Stimulated activated CD8-positive, alpha-beta memory T cell treated with anti-CD3 and anti-CD28 coated beads, Interleukin-7, amount 100 ng/mL, for 48 hours (primary cell): ENCODE measurements at places on chromosomes 2 and 18.

GRCh38 chr2:208130712-208131110 lies 1.1 kb upstream of the CRYGC start:
- DNase-seq: no peak

- DNase-seq: no peak
Observed at GRCh38 chr2:216661639-216662375, 28.6 kb downstream of the IGFBP2 start.

- DNase-seq: no peak
Observed at GRCh38 chr2:121049950-121050585, 234.9 kb downstream of the TFCP2L1 start.

- no peak for DNase-seq
Observed at GRCh38 chr2:119645173-119645855, 33.7 kb upstream of the TMEM177 start.

- no peak for DNase-seq
Observed at GRCh38 chr2:205833864-205834263, 151.6 kb downstream of the NRP2 start.

GRCh38 chr18:12741351-12741750 lies 38.5 kb downstream of the PSMG2 start:
- DNase-seq: no peak

DNA sequence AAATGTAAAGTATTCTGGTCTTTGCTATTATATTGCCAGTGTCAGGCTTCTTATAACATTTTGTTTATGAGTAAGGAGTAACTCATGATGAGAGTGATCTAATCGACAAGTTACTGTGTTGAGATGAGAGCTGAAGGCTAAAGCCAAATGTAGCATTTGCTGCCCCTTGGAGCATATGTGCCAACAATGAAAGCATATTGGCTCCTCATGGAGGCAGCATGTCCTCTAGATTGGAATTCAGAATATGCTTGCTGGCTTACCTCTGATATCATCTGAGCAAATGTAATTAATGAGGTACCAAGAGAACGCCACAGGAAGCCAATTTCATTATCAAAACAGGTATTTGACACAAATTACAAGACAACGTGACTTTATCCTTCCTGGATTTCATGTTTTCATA lies 781.1 kb upstream of the FSHR start:
- no peak for DNase-seq

DNA sequence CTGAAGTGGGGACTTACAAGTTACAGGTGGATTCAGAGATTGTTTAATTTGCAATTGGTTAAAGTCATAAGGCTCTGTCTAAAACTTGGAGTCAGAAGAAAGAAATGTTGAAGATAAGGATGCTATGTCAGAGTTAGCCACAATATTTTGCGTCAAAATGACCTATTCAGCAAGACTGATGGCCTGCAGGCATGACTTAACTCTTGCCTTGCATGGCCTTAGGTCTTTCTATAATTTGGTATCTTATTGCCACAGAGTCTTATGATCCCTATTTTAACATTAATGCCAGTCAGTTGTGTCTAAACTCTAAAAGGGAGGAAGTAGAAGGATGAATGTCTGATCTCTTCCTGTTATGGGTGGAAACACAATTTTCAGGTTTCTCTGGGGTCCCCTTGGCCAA lies 5.2 kb upstream of the COMMD1 start:
- no peak for DNase-seq

- DNase-seq: no peak
Observed at GRCh38 chr2:240626531-240627300, 1.4 kb downstream of the GPR35 start.

GRCh38 chr2:196182439-196183171 lies 11.2 kb upstream of the STK17B start:
- DNase-seq: no peak

GRCh38 chr2:13110825-13111224 lies 394.1 kb downstream of the TRIB2 start:
- no peak for DNase-seq

DNA sequence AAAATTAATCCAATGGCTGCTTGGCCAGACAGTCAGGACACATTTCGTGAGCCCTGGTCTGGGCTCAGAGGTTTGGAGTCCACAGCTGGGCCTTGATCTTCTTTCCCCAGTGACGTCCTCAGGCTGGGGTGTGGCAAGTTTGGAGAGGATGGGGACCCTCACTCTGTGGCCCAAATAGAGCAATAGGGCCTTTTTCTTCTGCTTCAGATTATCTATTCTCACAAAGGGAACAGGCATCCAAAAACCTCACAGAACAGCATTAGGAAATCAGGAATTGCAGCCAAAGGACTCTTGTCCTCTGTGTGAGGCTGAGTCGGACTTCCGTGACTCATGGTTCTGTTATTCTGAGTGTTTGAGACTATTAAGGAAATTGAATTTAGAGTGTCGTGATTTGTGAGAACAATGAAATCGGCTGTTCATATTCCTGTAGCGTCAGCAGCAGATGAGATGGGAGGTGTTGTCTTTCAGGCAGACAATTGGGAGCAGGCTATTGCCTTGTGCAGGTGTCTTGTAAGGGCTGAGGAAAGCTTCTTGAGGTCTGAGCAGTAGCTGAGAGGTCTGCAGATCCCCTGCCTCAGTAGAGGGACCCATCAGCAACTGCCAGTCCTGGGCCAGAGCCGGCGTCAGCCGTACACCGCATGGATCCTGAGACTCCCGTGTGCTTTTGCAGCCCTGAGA lies 113.8 kb downstream of the SH3RF3 start:
- DNase-seq: no peak

DNA sequence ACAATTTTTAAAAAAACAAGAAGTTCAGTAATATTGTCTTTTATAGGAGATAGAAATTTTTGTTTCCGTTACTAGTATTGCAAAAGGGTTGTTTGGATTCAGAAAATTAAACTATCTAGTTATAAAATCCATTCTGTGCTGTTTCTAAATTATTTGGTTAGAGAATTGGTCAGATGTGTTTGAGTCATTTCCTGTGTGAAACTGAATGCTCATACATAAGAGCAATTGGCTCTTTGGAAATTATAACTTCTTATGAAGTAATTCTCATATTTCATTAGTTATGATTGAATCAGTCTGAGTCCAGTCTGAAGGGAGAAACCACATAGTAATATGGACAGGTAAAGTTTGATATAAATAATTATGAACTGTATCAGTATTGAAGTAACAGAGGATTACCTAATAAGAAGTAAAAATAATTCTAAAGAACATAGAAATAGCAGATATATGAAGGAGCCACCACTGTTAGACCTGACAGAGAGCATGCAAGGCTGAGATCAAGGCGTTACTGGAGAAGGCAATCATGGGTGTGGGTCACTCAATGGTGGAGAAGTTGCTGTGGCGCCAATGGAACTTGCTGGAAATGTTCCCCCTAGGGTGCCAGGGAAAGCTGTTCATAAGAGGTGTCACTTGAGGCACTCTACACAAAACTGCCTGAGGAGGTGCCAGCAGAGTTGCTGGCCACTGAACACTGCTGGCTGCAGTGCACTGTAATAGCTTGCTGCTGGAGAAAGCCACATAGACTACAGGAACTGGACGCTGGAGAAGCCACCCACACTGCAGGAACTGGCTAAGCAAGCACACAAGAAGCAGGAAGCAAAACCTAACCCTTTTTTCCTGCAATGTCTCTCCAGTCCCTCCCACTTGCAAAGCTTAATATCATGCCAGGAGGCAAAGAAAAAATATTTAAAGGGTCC lies 18.0 kb upstream of the FAP start:
- DNase-seq: no peak

DNA sequence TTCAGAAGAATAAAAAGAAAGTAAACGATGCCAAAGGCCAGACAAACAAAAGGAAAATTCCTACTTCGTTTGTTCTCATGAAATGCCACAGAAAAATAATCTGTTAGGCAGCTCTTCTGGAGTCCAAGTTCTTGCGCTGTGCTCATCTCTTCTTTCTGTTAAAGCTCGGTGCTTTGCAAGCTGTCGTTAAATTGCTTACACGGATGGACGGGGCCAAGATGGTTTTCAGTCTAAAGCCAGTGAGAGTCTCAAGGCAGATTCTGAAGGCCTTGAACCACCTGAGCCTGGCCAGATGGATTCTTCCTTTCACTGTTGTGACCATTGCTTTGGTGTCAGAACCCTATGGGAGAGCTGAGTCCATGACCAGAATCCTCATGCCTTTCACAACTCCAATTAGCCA lies 97.6 kb upstream of the RMDN2 start:
- DNase-seq: no peak

DNA sequence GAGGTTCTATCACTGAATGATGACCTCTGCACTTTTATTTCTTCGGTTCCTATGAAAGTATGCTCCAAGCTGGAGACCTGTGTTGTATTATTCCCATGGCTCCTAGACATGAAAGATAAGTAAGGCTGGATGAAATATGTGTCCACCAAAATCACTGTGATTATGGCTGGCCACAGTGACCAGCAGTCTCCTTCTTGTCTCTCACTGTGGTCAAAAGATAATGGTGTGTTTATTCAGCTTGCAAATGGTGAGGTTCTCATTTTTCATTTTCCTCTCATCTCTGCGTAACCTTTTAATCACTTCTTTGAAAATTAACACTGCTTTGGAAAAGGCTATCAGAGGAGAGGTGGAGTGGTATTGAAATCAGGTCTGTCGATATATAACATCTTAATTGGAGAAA lies 107.8 kb upstream of the DAPL1 start:
- DNase-seq: no peak

- no peak for DNase-seq
Observed at GRCh38 chr2:16728351-16729136, 62.9 kb upstream of the CYRIA start.

DNA sequence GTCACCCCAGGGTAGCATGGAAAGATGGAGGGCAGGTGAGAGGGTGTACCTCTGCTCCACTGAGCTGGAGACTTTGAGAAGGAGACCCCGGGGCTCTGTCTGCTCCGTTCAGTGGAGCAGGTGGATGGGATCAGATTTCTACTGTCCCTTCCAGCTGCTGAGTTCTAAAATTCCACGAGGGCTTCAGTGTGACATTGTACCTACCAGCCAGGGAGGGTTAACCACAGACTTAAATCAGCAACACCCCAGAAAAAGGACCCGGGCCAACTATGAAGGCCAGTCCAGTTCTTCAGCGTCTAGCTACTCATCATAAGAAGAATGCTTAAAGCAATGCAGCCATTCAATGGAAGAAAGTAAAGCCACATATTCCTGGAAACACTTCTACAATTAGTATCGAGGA lies 23.8 kb downstream of the STAT1 start:
- DNase-seq: no peak

DNA sequence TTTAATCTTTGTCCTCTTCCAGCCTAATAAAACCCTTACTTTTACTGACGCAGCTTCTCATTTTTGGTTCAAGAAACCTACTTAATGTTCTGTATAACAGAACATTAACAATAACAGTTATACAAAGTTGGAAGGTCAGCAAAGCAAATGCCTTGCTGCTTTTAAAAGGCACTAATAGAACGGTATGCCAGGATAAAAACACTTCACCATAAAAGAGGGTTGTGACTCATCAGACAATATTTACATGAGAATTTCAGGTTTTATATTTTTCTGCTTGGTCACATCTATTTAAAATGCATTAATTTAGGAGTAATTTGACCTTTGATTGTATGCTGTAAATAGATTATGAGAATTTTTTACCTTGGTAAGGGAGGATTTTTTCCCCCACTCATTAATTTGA lies 3.0 kb downstream of the KLHL41 start:
- no peak for DNase-seq

GRCh38 chr2:122322815-122323214 lies 567.4 kb downstream of the TSN start:
- DNase-seq: no peak

DNA sequence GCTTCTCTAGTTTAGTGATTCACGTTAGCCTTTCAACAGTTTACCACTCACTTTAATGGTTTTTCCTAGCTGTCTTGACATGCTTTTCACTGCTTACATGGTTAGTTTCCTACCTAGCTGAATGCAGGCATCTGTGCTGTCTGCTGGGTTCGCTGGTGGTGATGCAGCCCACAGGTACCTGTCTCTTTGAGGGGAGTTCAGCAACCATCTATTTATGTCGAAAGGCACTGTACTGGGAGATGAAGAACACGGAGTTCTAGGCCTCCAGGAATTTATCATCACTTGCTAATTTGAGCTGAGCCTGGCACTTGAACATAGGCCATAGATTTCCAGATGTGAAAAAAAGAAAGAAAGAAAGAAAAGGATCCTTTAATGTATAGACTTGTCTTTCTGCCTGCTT lies 148.5 kb downstream of the NEDD4L start:
- no peak for DNase-seq

DNA sequence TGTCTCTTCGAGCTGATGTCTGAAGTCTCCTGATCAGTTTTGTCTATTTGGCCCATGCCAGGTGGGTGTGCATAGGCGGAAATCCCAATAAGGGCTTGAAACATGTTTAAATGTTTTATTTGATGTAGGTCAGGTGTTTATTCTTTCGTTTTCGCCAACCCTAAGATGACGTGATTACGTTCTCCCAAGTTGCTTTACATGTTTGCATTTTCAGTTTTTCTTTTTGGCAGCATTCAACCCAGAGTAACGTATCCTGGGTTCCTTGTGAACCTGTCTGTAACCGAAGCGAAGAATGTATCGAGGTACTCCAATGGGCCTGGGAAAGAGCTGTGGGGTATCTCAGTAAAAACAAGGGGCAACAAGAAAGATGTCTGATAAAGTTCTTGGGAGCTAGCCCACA lies 3.1 kb downstream of the ALPK2 start:
- DNase-seq: no peak

DNA sequence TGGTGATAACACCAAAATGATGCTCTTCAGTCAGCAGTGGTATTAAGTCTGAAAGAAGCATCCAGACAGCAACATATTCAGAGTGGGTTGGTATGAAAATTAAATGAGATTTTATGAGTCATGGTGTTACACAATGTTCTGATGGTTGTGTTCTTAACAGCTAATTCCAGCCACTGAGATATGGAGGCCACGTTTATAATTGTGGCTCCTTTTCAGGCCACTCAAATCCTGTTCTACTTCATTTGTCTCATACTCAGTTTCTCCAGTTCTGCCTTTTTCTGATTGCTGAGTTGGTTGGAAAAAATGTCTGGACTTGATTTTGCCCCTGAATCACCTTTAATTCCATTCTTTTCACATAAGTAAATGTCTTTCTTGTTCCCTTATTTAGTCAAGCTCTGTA lies 162.7 kb upstream of the COL3A1 start:
- no peak for DNase-seq

GRCh38 chr2:231378026-231378722 lies 17.3 kb upstream of the B3GNT7 start:
- no peak for DNase-seq
